ENCODE measurements at places on chromosomes 7 and 10.

DNA sequence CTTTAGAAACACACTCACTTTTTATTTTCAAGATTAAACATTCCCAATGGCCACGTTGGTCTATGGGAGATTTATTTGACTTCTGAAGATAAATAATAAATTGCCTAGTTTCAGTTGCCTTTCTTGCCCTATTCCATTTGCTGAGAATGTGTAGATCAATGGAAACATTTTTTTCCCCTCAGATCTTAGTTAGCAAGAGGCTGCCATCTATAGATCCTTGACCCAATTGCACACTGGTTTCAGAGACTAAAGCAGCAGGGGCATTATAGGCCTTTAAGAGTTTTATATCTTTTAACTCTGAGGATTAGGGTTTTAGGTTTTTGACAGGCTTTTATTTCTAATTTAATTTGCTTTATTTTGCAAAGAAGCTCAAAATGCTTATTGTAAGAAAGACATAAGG lies 163.2 kb upstream of the GPR26 start:
- DNase-seq = no peak

DNA sequence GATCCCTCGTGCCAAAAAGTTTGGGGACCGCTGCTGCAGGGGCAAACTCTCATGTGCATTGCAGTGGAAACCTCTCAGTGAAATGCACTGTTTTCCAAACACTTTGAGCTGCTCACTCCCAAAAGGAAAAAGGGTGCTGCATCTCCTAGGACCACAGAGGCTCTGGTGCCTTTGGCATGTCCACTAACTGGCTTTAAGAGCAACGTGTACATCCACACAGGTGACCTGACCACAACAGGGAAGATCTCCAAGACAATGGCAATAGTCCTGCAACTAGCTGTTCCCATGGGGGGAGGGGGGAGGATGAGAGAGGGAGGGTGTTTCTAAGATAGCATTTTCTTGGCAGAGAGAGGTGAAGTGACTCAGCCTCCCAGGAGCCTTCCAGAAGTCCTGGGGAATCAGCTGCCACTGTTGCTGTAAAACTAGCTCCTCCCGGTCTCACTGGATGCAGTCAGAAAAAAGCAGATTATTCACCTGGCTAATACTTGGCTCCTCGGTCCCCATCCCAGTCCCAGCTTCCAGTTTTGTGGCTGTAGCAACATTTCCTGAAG lies 181.7 kb downstream of the HECW1 start:
- no peak for DNase-seq

DNA sequence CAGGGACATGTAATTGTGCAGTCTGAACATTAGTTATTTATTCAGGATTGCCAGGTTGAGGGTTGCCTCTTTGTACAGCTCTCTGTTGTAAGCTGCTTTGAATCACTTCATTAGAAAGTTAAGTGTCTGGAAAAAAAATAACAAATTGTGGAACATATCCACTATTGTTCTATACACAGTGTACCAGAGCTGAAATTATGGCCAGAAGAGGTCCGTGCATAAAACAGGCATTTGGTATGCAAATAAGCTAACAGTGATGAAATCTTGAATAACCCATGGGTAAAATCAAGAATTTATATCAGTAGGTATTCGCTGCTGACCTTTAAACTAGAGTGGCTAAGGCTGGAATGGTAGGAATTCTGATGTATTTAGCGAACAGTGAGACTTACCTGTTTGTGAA lies 152.1 kb downstream of the LHFPL3 start:
- DNase-seq = no peak

DNA sequence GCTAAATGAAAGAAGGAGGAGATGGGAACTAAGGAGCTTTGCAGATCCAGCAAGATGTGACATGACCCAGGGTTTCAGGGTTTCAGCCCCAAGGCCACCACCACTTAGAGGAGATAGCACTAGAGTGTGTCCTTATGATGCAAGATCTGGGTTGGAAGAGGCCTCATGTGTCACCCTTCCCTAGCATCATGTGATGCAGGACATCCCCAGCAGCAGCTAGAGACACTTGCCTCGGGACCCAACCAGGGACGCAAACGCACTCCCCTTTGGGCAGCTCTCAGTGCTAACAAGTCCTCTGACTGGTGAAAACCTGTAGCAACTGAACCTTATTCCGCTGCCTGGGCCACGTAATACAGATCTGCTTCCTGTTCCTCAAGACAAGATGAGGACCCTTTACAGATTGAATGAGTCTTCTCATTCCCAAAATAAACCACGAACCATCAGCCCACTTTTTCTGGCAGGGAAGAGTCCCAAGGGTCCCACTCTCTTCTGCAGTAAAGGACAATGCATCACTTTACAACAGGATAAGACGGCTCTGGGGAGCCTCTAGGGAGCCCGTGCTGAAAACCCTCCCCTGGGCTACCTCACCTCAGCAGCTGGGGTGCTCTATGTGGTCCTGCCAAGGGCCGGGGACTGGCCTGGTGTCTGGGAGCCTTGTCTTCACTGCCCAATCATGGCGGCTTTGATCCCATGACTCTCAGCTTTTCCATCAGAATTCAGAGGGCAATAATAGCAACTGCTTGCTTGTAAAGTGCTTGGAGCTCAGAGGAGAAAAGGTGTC lies 44.8 kb upstream of the GDF10 start:
- DNase-seq = peak; percentile 24

DNA sequence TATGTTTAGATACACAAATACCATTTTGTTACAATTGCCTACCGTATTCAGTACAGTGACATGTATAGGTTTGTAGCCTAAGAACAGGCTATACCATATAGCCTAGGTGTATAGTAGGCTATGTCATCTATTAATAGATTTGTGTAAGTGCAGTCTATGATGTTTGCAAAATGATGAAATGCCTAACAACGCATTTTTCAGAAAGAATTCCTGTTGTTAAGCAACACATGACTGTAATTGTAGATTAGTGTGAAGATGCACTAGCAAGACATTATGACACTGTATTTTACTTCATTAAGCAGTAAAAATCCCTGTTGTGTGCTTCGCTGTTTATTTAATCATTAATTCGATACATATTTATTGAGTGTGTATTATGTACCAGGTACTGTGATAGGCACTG lies 446.0 kb downstream of the SUGCT start:
- no peak for DNase-seq

GRCh38 chr7:10205696-10206095 lies 768.0 kb upstream of the PHF14 start:
- DNase-seq = no peak

DNA sequence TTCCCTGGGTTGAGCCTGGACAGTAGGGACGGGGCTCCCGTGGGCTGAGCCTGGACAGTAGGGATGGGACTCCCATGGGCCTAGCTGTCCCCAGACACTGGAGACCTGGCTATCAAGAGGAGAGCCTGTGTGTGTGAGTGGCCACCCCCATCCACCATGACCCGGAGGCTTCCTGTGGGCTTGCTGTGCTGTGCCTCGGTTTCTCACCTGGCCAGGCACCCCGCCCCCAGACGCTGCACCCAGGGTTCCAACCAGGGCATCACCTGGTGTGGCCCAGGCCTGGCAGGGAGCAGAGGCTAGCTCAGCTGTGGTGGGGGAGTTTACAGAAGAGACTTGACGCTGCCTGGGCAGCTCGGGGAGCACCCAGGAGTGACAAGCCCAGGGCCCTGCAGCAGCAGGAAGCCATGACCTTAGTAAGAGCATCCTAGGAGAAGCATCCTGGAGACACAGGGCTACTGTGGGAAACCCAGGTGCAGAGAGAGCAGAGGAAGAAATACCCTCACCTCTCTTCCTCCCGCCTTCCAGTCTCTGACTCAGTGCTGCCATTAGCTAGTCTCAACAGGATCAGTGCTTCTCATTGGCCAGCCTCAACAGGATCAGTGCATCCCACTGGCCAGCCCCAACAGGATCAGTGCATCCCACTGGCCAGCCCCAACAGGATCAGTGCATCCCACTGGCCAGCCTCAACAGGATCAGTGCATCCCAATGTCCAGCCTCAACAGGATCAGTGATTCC lies 61.0 kb downstream of the PDGFA start:
- no peak for DNase-seq

DNA sequence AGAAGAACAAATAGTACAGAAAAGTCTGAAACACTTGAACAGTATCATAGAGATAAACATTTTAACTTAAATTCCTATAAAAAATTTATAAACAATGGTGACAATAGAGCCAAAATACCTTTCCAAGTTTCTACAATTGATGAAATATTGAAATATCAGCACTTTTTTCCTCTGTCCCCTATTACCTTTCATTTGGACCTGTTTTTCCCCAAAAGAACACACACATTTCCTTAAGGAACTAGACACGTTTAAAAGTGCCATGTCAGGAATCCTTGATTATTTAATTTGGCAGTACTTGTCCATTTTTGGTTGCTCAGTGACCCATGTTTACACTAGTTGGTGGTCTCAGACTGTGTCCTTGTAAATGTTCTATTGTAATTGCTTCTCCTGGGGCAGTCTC lies 162.6 kb downstream of the CTNNA3 start:
- no peak for DNase-seq

- peak; percentile 60 for DNase-seq
Observed at GRCh38 chr7:157224627-157225026, 85.9 kb downstream of the UBE3C start.

- peak; percentile 54 for DNase-seq
Observed at GRCh38 chr7:157299613-157300368, 37.0 kb upstream of the DNAJB6 start.

GRCh38 chr7:36260481-36260880 lies 107.4 kb downstream of the EEPD1 start:
- DNase-seq = no peak

DNA sequence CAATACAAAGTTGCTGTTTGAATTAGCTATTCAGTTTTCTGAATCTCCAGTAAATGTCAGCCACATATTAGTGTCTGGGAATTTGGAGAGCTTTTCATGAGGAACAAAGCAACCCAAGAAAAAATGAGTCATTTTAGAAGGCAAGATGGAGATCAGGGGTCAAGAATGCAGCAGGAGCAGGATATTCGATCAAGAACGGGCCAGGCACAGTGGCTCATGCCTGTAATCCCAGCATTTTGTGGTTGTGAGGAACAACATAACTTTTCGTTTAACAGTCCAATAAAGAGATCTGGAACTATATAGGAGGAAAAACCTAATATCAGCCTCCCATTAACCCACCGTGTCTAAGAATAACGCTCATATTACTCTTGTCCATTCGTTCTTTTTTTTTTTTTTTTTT lies 600.5 kb downstream of the MAGI2 start:
- no peak for DNase-seq

DNA sequence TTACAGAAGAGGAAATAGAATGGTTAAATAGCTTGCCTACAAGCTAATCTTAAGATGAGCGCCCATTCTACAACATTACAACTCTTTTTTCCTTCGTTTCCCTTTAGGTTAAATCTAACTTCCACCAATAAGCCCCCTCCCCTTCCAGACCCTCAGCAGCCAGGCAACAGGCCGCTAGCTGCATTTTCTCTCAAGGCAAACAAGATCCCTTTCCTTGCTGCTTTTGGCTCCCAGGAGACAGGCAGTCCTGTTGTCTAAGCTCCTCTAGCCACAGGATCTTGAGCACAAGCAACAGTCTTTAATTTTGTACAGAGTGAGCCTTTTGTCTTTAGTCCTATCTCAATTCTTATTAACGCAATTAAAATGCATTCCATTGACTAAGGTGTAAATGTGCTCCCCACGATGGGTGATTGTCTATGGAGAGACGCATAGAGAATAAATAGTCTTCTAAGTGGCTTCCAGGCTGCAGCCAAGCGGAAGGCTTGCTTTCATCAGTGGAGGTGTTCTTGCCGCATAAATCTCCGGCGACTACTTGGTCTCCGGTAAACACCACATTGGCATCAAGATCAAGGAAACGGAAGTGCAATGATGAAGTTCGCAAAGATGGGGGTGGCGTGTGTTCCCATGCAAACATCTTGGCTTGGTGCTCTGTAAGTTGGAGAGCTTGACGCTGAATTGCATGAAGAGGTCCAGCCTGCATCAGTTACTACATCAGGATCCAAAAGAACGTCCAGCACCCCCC lies 181.9 kb upstream of the LYZL2 start:
- no peak for DNase-seq

DNA sequence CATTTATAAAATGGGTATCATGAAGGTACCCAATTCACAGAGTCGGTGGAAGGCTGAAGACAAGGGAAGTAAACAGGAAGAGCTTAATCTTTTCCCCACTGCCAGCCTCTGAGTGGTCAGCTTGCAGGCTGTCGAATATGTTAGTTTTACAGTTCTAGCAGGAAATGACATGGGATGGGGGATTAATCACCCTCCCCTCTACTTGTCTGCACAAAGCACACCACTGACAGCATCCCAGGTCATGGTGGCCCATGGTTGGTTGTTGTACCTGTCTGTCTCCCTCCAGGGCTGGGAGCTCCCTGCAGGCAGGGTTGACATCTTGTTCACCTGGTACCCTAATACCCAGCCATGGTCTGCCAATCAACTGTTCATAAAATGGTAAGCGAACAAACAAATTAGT lies 55.6 kb downstream of the GRB10 start:
- peak; percentile 47 for DNase-seq

DNA sequence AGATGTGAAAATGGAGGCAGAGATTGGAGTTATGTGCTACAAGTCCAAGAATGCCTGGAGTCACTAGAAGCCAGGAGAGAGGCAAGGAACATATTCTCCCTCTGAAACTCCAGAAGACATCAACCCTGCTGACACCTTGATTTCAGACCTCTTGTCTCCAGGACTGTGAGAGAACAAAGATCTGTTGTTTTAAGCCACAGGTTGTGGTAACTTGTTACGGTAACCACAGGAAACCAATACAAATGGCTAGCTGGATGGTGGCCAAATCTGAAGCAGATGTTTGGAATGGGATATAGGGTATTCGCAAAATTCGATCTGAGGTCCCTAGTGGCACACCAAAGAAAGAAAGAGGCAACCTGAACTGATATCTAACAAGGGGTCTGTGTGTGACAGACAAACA lies 129.0 kb downstream of the HERPUD2 start:
- peak; percentile 10 for DNase-seq

DNA sequence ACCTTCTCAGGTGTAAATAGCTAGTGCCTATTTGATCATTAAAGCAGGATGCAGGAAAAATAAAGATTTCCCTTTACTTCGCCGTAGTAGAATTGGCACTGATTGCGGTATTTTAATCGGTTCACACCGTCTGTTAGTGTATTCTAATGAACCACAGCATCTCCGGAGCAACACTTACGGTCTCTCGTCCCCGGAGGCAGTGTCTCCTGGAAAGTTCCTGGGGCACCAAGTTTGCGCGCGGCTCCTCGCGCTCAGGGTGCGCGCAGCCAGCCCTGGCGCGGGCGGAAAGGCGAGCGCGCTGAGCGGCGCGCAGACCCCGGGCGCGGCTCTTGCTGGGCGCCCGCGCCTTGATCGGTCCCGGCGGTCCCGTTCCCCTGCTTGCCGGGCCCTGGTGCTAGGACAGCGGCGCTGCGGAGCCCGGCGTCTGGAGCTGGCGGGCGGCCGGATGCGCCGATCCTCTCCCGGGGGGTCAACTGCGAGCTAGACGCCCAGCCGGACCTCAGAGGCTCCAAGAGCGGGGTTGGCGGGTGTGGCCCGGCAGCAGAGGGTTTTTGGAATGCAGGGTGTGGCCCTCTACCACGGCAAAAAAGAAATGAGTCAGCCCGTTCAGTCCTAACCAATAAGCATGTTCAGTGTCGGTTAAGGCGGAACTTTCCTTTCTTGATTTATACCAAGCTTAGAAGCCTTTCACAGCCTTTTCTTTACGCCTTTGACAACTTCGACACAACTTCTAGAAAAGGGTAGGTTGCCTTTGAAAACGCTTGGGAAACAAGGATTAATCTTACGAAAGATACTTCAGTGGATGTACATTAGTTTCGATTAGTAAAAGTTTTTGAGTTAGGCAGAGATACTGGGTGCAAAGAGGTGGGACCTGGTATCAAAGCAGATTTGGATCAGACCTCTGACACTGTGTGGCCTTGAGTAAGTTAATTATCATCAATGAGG lies 166.8 kb upstream of the ASAH2 start:
- peak; percentile 94 for DNase-seq
